Osteoblast (primary cell): ENCODE measurements at places on chromosomes 16 and 17. TPM values are rescaled to one million over a fixed set of nuclear protein-coding genes. Genes with fewer than 3 reads are reported as not detected.
A peak's percentile ranks its signal among the peaks of the same experiment; 100 is the strongest.

DNA sequence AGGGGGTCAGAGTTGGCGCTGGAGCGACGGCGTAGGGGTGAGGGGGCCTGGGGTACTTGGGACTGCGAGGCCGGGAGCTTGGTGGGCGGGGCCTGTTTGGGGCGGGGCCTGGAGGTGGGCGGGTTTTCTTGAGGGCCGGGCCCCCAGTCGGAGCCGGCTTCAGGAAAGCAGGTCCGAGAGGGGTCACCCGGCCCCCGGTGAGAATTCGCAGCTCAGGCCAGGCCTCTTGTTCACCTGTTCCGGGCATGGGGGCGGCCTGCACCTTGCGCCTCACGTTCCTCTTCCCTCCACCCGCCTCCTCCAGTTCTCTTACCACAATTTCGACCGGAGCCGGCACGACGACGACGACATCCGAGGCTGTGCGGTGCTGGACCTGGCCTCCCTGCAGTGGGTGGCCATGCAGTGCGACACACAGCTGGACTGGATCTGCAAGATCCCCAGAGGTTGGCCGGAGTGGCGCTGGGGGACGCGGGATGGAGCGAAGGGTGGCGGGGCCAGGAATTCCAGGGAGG is 52.5 kb downstream of the MRC2 start:
- H3K4me3 ChIP-seq, result no peak overlapping the region
- H3K4me1 ChIP-seq, result peaks cover 3% of the 10 kb centered on the region
- no peak overlapping the region for H3K27ac ChIP-seq
- no peaks in the 10 kb centered on the region for H3K27me3 ChIP-seq
- peaks cover 89% of the 10 kb centered on the region for H3K36me3 ChIP-seq
- peak; percentile 55 for DNase-seq

DNA sequence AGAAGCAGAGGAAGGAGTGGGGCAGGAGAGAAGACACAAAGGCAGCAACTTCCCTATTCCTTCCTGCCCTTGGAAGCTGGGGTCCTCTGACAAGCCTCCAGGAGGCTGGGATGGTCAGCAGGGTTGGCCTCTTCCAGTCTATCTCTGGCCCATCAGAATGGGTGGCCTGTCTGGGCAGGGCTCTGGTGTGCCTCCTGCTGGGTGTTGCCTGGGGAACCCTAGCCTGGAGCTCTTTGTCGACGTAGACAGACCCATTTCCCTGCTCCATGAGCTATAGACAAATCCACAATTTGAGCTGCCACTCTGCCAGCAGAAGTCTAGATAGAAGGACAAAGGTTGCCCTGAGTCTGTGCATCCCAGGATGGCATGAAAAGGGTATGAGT is 11.4 kb downstream of the IGFBP4 start:
- peak overlapping the region; percentile 82 for H3K27ac ChIP-seq
- DNase-seq, result no peak
- no peak overlapping the region for H3K4me3 ChIP-seq
- no peaks in the 10 kb centered on the region for H3K27me3 ChIP-seq
- H3K36me3 ChIP-seq, result peaks cover 98% of the 10 kb centered on the region

DNA sequence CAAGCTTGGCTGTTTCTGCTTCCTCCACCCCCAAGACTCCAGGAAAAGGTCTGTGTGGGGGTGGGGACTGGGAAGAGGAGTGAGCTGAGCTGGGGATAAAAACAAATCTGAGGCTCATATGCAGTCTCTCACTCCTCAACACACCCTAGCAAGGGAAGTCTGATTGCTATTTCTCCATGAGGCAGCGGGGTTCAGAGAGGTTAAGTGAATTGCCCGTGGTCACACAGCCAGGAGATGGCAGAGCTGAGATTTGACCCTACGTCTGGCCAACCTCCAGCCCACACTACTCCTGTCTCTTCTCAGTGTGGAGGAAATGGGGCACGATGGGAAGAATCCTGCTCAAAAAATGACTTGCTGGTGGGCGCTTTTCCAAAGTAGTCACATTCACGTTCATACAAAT is 4.8 kb upstream of the ABCC3 start:
- no peak overlapping the region for H3K4me3 ChIP-seq
- H3K4me1 ChIP-seq, result peaks cover 18% of the 10 kb centered on the region
- DNase-seq, result peak; percentile 59
- H3K36me3 ChIP-seq, result no peaks in the 10 kb centered on the region
- H3K27me3 ChIP-seq, result no peaks in the 10 kb centered on the region
- no peak overlapping the region for H3K27ac ChIP-seq

DNA sequence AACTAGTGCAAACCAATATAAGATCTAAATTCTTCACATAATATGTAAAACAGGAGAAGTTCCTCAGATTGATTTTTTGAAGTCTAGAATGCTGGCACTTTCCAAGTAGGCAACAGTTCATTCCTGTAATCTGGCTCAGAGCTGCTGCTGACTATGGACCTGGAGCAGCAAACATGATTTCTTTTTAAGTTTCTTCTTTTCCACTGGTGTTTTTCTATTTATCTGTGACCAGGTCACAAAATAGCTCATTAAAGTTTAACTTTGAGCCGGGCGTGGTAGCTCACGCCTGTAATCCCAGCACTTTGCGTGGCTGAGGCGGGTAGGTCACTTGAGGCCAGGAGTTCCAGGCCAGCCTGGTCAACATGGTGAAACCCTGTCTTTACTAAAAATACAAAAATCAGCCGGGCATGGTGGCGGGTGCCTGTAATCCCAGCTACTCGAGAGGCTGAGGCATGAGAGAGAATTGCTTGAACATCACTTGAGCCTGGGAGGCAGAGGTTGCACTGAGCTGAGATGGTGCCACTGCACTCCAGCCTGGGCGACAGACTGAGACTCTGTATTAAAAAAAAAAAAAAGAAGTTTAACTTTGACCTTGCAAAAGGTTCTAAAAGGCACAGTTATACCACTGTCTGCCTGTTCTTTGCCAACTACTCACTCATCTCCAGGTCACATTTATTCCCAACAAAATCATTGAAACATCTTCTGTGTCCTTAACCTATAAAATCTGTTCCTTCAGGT is 29.4 kb upstream of the SLC13A2 start:
- H3K27ac ChIP-seq, result no peak overlapping the region
- DNase-seq, result no peak
- no peaks in the 10 kb centered on the region for H3K36me3 ChIP-seq
- H3K4me1 ChIP-seq, result no peaks in the 10 kb centered on the region

Gene OSGIN1
- 3.6 and 5.0 TPM in 2 replicates for total RNA-seq

Gene MMP28
- total RNA-seq, result 1.2 and 1.8 TPM in 2 replicates

Gene TAT
- total RNA-seq, result under 0.01 TPM in 1 of 2 replicates, not detected in the other
